Thoracic aorta endothelial cell (primary cell): ENCODE measurements at places on chromosomes 5 and 9. TPM values are rescaled to one million over a fixed set of nuclear protein-coding genes. Genes with fewer than 3 reads are reported as not detected.

The SH3PXD2B gene
- 33.8 and 36.3 TPM in 2 replicates for total RNA-seq

The HAVCR2 gene
- total RNA-seq: under 0.01 and 0.07 TPM in 2 replicates

The ATOX1 gene
- 44.8 and 54.9 TPM in 2 replicates for total RNA-seq

The SPATA31A3 gene
- not detected in 2 replicates for total RNA-seq

The REEP5 gene
- total RNA-seq: 52.7 and 58.0 TPM in 2 replicates

The CCDC127 gene
- 4.6 and 4.8 TPM in 2 replicates for total RNA-seq

The EPB41L4A gene
- 19.8 and 26.1 TPM in 2 replicates for total RNA-seq

The PCDHGA12 gene
- 10.8 and 12.6 TPM in 2 replicates for total RNA-seq

The SGCD gene
- under 0.01 TPM in 2 replicates for total RNA-seq

The RGS7BP gene
- 7.3 and 16.2 TPM in 2 replicates for total RNA-seq

The MRPL41 gene
- 37.7 and 45.1 TPM in 2 replicates for total RNA-seq

The LRRC19 gene
- not detected in 2 replicates for total RNA-seq

The GFRA3 gene
- not detected in 2 replicates for total RNA-seq

The SLIT3 gene
- 0.13 and 1.0 TPM in 2 replicates for total RNA-seq

The THBS4 gene
- total RNA-seq: not detected in 2 replicates

The FOXI1 gene
- total RNA-seq: not detected in 2 replicates

The MORN5 gene
- not detected in 2 replicates for total RNA-seq

The IFT74 gene
- total RNA-seq: 11.7 and 16.0 TPM in 2 replicates

The WNK2 gene
- under 0.01 and 0.07 TPM in 2 replicates for total RNA-seq

The HSPB3 gene
- not detected in 2 replicates for total RNA-seq

The PCDHB7 gene
- 0.22 and 0.40 TPM in 2 replicates for total RNA-seq
